Kidney epithelial cell (primary cell): ENCODE measurements at places on chromosomes 7 and 10.

- no peak for DNase-seq
These were observed 29.5 kb downstream of the CTNNA3 start for GRCh38 chr10:67666416-67667034.

- DNase-seq: no peak
These were observed 28.0 kb upstream of the VSIR start for GRCh38 chr10:71801361-71801760.

GRCh38 chr7:91066627-91067026 is 197.6 kb upstream of the FZD1 start:
- DNase-seq: no peak

- DNase-seq: no peak
These were observed at the start of gene AGR3 for GRCh38 chr7:16881844-16882243. TSS of gene AGR3 (minus strand) at chr7:16881983. CDS start at chr7:16878618, 3,365 bp downstream.

- DNase-seq: no peak
These were observed 86.5 kb downstream of the PROSER2 start for GRCh38 chr10:11909618-11910017.

- DNase-seq: no peak
These were observed 90.1 kb upstream of the NFE2L3 start for GRCh38 chr7:26061678-26062603.

- DNase-seq: no peak
These were observed 7.5 kb downstream of the MTG1 start for GRCh38 chr10:133401500-133401899.
